ENCODE measurements at places on chromosomes 12 and 14.

- DNase-seq = no peak
Observed at GRCh38 chr12:122959566-122960192, 6.6 kb downstream of the ABCB9 start.

DNA sequence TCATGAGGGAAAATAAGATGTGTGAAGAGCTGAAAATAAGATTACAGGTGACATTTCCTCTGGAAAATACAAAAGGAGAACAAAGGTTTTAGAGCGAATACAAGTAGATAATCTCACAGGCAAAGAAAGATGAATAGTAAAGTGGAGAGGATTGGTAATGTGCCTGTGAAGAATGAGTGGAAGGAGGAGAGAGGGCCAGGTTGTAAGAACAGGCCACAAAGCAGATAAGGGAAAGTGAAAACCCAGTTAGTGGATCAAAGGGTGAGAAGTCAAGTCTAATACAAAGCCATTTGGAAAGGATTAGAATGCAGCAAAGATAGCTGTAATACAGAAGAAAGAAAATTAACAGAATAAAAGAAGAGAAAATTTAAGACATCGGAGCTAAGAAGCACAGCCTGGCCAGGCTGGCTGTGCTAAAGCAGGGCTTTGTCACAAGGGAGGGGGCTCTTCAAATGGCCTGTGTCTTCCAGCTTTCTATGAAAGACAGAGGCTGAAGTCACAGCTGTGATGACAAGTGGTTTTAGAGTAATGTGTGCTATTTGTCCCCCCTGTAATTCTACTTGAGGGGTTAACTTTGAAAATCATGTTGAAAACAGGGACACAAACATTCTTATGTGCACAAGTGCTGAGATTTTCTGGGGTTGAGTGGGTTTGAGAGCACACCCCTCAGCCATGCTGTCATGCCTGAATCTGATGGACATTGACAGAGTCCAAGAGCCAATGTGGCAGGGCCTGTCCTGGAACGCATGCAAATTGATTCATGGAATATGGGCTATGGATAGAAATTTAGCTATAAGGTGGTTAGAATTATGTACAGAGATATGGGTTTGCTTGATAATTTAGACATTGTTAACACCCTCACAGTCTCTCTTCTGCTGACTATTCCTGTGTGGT is 344.5 kb upstream of the NAV3 start:
- DNase-seq = no peak

GRCh38 chr12:15131431-15131830 is 89.8 kb downstream of the RERG start:
- no peak for DNase-seq

DNA sequence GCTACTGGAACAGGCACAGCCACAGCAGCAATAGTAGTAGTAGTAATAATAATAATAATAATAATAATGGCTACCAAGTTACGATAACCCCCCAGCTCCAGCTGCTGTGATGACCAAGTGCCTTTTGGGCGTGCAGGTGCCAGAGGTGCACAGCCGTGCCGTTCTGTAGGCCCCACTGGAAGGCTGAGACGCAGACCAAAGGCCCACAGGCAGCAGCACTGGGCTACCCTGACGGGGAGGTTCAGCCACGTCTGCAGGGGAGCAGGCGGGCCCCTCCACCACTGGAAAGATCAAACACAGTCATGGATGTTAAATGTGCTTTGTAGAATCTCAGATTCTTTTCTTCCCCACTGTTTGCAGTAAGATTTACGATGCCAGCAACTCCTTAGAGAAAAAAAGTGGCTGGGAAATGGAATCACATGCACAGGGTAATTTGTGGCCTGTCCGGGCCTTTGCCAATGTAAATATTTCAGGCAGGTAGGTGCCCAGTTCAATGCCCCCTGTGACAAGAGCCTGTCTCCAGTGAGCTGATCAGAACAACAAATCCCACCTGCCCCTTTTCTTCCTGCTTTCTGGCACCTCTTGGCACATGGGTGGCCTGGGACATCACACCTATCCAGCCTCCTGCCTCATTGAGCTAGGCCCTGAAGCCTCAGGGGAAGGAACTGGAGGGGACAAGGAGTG is 32.6 kb downstream of the CCDC85C start:
- no peak for DNase-seq

DNA sequence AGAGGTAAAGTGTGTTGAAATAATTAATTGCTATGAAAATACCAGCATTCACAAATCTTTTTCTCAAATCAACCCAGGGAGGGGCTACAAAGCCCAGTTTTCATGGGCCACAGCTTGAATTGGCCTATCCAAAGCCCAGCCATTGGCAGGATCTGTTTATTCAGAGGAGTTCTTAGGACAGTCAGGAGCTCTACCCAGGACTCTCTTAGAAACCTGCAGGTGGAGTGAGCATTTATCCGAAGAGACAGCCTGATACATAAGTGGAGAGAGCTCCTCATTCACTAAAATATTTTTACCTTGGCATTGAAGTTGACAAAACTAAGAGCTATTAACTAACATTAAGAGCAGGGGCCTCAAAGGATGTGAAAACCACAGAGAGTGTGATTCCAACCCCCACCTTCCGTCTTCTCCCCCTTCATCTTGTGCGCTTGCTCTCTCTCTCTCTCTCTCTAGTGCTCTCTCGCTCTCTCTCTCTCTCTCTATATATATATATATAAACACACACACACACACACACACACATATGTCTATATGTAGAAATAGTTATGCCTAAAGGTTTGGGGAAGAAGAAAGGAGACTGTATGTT is 315.5 kb downstream of the SNAPC1 start:
- DNase-seq = peak; percentile 46

- DNase-seq = no peak
Observed at GRCh38 chr12:116150001-116150400, 127.5 kb downstream of the MED13L start.

GRCh38 chr14:39763402-39763890 is 331.2 kb upstream of the FBXO33 start:
- no peak for DNase-seq

DNA sequence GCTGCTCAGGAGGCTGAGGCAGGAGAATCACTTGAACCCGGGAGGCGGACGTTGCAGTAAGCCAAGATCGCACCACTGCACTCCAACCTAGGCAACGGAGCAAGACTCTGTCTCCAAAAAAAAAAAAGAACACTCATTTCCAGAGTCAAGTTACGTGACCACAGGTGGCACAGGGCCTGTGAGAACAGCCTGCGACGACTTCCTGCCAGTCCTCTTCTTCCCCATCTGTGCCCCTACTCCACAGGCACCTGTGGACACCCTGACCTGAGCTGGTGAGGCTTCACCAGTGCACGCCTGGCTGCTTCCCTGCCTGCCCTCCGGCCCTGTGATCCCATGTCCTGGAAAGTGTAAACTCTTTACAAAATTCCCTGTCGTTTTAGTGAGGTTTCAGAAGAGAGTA is 77.7 kb downstream of the PPP2R5C start:
- peak; percentile 58 for DNase-seq

DNA sequence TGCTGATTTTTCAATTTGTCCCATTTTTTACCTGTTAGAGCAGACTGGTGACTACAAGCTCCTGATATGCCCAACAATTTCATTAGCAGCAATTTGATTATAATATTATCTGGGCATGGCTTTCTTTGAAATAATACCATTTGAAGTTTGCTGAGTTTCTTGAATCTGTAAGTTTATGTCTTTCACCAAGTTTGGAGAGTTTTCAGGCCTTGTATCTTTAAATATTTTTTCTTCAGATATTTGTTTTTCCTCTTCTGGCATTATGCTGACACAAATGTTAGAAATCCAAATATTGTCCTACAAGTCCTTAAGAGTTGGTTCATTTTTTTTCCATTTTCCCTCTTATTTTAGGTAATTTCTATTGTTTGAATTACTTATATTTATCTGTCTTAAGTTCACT is 30.4 kb downstream of the SLC2A13 start:
- DNase-seq = no peak

- no peak for DNase-seq
Observed at GRCh38 chr12:1445807-1446206, 148.6 kb downstream of the FBXL14 start.

DNA sequence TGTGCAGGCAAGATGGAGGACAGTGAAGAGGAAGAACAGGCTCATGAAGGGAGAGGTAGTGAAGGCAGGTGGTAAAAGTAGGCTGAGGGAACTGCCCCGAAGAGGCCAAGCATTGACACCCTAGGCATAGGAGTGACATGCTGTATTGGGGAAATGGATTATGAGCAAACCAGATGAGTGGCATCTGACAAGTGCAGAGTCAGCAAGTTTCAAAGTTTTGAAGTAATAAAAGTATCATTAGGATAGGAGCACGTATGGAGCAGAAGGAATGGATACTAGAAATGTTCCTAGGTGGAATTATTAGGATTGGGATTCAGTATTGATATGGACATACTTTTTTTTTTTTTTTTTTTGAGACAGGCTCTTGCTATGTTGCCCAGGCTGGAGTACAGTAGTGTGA is 139.8 kb downstream of the SAMD4A start:
- DNase-seq = no peak

- no peak for DNase-seq
Observed at GRCh38 chr12:123384994-123385376, 1.1 kb downstream of the KMT5A start.

DNA sequence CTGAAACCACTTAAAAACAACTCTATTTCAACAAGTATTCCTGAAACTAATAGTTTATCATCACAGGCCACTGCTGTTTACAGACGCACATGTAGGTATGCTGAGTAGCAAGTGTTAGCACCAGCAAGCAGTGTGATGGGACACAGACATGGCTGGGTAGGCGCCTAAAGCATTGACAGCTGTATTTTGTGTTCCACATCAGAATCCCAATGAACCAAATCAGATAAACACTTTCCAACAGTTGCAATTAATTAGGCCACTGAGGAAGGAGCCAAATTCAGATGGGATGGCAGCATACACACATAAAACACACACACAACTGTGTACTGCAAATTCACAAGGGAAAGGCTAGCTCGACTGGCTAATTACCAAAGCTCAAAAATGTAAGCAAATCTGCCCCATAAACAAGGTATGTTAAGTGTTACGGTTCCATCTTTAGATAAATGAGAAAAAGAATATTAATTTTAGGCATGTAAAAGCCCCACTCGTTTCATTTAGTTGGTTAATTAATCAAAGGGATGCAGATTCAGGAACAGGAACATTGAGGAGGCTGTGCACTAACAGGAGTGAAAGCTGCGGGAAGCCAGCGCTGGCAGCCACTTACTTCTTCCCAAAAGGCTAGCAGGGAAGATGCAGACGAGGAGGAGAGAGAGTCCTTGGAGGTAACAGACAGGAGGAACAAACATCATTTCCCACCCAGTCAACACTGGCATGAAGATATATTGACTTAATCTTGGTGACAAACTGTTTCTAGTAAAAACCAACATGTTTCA is 33.4 kb downstream of the AMN start:
- no peak for DNase-seq

- no peak for DNase-seq
Observed at GRCh38 chr14:104604458-104605449, at the start of gene TMEM179. Gene TMEM179 (minus strand): TSS chr14:104604772. CDS start chr14:104604741, 31 bp downstream.

DNA sequence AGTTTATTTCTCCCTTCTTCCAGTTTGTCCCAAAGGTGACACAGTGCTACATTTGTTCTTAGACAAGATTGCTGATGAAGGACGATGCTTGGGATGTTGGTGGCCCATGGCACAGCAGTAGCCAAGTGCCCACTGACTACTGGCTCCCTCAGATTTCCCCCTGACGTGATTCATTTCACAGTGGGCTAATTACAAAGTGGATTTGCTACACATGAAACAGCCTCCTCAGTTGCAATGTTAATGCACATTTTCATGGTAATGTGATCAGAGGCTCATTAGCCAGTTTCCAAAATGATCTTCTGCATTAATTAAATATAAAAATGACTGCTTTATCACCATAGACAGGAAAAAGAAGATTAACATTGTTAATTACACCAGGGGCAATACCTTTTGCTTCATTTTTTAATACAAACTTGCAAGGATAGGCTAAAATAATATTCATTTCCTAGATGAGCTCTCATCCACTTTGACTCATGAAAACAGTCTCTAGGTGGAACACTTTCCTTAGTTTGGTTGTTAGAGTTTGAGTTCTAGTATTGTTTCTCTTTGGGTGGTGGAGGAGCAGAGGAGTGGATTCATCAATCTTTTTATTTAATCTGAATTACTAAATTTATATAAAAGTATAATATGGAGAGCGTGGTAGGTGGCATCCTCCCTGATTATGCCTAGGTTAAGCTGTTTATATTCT is 250.9 kb downstream of the PDZRN4 start:
- no peak for DNase-seq

- DNase-seq = no peak
Observed at GRCh38 chr14:36054353-36055051, 122.0 kb downstream of the PTCSC3 start.

DNA sequence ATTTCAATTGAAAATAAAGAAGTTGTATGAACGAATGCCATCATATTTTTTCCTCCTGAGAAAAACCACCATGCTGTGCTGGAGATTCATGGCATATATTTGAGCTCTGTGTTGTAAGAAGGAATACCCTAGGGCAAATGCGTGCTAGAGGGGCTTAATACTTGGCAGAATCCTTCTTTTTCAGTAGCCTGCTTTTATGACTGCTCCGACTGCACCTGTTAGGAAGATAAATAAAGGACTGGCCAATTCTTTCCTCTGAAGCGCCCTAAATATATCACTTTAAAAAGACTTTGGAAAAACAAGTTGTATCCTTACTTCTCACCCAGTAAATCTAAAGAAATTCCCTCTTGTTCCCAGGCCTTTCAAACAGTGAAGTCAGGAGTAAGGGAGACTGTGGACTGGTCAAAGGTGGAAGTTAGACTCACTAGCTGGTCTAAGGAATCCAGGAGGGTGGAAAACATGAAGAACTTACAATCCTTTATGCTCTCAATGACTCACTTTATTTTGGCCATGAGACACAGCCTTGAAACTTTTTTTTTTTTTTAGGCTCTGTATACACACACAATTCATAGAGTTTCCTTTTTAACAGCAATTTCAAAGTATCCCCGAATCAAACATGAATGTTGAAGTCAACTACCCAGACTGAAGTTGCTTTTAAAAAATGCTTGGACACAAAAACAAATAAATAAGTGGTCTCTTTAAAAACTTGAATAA is 5.2 kb downstream of the MYBPC1 start:
- no peak for DNase-seq

DNA sequence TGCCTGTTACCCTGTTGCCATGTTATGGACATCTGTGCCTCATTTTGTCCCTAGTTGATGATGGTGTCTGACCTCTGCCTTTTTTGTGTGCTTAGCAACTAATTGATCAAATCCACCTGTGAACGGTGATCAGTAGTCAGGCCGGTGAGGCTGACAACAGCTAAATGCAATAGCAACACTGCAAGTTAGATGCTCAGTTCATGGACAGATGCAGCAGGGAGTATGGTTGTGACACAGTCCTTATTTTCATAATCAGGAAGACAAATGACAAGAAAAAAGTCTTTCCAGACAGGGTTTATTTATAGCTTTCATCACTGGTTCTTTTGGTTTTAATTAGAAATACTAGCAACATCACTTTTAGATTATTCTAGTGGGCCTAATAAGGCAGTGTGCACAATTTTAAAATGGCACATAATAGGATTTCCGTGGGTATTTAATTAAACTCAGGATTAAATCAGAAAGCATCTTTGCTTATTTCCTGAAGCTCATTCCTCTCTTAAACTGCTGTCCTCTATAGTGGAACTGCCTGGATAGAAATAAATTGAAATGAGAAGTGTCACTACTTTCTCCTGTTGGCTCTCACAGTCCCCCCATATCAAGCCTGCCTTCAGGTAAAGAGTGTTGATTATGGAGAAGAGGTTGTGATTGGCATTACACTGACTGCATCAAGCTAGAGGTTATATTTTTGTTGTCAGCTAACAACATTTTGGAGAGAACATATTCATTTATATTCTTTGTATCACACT is 281.1 kb upstream of the NAV3 start:
- DNase-seq = no peak

Data from CD4-positive, alpha-beta T cell treated with Interleukin-10 for 1 hour (primary cell).